Lower leg skin (tissue), 4 donors: ENCODE measurements at places on chromosomes 7 and 10. TPM values are rescaled to one million over a fixed set of nuclear protein-coding genes. Genes with fewer than 3 reads are reported as not detected.

- DNase-seq: no peak
Observed at GRCh38 chr7:43309706-43310022, 197.2 kb downstream of the HECW1 start.

GRCh38 chr7:51015581-51015980, 232.9 kb upstream of the GRB10 start:
- DNase-seq: peak; percentile 59

DNA sequence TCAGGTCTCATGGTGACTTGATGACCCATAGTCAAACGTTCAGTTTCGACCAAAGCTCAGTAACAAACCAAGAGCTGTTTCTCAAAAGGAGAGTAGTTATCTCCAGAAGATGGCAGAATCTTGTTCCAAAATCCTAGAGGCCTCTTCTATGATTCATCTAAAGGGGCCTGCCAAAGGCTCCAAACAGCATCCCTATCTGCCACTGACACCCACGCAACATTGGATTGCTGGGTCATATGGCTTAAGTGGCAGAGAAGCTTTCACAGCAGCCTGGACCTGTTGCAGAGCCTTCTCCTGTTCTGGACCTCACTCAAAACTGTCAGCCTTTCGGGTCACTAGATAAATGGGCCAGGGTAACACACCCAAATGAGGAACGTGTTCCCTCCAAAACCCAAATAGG, 54.0 kb upstream of the LRRC18 start:
- no peak for DNase-seq

The GPER1 gene
- 4.5 TPM for total RNA-seq

DNA sequence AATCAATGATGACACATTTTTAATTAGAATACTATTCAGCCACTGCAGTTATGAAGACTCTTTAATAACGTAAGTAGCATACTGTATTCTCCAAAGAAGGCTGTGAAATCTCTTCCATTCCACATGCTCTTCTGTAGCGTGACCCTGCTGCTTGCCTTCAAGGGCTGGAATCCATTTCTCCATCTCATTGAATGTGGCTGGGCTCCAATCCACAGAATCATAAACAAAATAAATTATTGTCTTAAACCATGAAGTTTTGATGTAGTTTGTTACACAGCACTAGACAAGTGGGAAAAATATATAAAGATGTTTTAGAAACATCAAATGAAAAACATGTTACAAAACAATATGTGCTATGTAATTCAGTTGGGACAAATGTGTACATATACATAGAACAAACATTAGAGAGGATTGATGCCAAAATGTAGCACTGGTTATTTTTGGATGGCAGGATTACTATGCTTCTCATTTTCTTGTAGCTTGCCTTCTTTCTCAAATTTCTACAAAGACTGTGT, 410.8 kb upstream of the PODXL start:
- no peak for DNase-seq

GRCh38 chr10:97573021-97573420, 442 bp downstream of the ANKRD2 start:
- DNase-seq: no peak

The NPFFR1 gene
- not detected for total RNA-seq

The NODAL gene
- not detected for total RNA-seq

GRCh38 chr10:33674491-33674890, 340.0 kb upstream of the NRP1 start:
- no peak for DNase-seq

DNA sequence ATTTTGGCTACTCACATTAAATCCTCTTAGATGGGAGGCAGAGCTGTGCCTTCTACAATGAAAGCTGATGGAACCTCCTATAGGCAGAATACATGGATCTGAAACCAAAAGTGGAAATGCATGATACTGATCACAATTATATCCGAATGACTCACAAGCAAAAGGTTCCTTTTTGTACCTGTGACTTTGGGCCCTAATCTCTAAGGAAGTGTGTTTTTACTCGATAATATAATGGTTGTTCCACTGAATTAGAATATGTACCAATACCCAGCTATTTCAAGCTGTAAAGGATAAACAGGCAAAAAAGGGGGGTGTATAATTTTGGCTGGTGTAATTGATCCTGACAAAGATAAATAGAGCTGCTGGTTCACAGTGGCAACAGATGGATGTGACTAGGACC, 17.6 kb upstream of the LAMB1 start:
- DNase-seq: no peak

- no peak for DNase-seq
Observed at GRCh38 chr7:66304536-66304935, 99.4 kb downstream of the TPST1 start.

The CYP26A1 gene
- total RNA-seq: 0.10 TPM

GRCh38 chr10:126964190-126964589, 59.0 kb downstream of the DOCK1 start:
- DNase-seq: no peak

GRCh38 chr10:26831936-26832335, 28.8 kb downstream of the ABI1 start:
- DNase-seq: no peak

The GSTO2 gene
- 23.2 TPM for total RNA-seq

The CFAP69 gene
- 3.7 TPM for total RNA-seq

GRCh38 chr10:57362811-57363210, 904.9 kb downstream of the IPMK start:
- DNase-seq: no peak

The CFAP70 gene
- total RNA-seq: 1.7 TPM
